ENCODE measurements at places on chromosomes 2 and 18.

DNA sequence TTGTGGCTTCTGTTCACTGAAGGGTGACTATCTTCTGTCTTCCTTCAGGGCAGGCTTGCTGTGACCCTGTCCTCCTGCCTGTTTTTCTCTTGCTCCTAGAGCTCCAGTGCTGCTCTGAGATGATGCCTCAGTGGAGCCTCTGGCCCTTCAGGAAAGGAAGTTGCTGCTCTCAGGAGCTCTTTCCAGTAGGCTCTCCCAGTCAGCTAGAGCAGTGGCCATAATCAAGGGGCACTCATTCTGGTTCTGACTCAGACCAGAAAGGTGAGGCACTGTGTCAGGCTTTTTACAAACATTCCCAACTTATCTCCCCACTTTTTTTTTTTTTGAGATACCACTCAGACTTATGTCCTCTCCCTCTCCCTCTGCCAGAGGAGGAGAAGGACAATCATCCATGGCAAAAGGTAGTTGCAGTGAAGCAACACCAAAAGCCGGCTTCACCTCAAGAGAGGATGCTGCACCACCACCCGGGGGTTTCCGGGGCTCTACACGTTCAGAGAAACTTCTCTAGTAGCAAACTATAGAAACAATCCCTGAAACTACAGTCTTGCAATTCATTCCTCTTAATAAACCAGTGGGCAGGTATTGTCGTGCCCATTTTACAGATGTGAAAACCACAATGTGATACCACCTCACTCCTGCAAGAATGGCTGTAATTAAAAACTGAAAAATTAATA is 115.4 kb downstream of the ACTR3 start:
- no peak for DNase-seq

GRCh38 chr2:54627973-54628372 is 95.5 kb upstream of the EML6 start:
- DNase-seq, result no peak

- DNase-seq, result no peak
These were observed 27.7 kb upstream of the TRAPPC8 start for GRCh38 chr18:31970617-31971016.

- no peak for DNase-seq
These were observed 464 bp upstream of the FTCDNL1 start for GRCh38 chr2:199851501-199851810.

GRCh38 chr18:39838831-39839230 is 2116.2 kb upstream of the PIK3C3 start:
- no peak for DNase-seq

GRCh38 chr18:58960946-58961722 is 96.5 kb downstream of the ZNF532 start:
- DNase-seq, result no peak
